Suppressor macrophage treated with lipopolysaccharide for 1 hour (primary cell): ENCODE measurements at places on chromosomes 7 and 10.

DNA sequence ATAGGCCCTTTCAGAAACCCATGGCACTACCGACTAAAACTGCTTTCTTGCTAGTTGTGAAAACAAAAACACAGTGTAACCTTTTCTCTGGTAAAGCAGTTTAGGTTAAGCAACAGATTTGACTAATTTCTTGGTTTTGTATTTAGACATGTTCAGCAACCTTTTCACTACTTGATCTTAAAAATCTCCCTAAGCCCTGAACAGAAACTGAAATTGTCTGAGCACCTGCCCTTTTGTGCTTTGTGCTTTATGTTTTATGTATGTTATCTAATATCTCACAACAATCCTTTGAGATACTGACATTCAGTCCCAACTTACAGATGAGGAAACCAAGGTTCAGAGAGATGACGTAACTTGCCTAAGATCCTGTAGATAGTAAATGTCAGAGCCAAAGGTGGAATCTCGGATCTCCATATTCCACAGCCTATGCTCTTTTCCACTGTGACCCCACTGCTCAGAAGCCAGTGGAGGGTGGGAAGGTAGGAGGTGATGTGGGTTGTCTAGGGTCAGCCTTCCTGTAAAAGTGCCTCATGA, 146.6 kb downstream of the LCOR start:
- no peak for DNase-seq

GRCh38 chr7:147894271-147894670, 696.3 kb upstream of the C7orf33 start:
- DNase-seq = no peak

DNA sequence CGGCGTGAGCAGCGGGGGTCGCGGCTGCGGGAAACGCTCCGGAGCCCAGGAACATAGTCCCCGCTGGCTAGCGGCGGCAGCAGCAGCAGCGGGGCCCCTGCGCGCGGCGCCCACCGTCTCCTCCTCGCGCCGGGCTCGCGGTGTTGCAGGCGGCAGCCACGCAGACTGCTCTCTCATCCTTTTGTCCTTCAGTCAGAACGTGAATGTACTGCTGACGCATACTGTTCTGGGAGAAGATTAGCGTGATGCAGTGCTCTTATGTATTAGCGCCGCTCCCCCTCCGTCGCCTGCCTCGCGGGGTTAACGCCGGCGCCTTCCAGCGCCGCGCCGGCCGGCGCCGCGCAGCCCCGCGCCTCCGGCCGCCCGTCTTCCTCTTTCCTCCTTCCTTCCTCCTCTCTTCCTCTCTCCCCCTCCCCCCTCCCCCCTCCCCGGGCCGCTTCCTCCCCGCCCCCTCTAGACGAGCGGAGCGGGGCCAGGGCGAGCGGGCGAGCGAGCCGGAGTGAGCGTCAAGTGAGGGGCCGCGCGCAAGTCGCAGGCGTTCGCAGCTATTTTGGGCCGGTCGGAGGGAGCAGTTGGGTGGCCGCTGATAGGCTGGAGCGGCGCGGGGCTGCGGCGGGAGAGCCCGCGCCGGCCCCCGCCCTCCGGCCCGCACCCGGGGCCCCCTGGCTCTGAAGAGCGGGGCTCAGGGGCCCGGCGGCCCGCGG, 816 bp upstream of the LRRC4 start:
- DNase-seq = peak; percentile 82

- no peak for DNase-seq
Measured at GRCh38 chr10:58412502-58412961, 27.3 kb downstream of the TFAM start.

DNA sequence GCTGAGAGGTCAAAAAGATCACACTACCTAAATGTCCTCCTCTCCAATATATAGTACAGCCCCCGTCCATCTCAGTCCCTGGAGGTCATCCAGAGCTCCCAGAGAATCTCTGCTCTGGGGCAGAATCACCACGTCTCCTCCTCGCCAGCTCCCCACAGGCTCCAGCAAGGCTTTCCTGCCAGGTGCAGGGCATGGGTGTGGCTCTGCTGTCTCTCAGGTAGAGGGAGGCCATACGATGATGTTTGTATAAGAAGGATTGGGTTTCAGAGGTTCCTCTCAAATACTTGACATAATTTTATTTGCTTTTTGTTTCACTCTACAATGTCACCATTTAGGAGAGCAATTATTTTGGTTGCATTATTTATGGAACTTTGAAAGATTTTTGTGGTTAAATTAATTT, 98.3 kb upstream of the PRSS58 start:
- DNase-seq = no peak

DNA sequence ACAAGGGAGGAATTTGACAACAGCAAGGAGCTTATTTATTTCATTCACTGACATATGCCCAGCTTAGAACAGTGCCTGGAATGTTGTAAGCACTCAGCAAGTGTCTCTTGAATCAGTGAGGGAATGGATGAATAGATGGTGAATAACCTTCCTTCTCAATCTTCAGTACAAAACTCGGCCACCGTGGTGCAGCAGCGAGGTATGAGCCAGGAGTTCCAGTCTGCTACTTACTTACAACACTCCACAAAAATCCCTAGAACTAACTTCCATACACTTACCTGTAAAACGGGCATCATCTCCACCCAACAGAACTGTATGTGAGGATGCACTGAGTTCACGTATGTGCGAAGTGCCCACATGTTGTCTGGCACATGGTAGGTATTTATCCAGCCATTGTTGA, 237.4 kb downstream of the WDR11 start:
- no peak for DNase-seq

GRCh38 chr10:60384011-60384410, 5.7 kb downstream of the ANK3 start:
- no peak for DNase-seq

DNA sequence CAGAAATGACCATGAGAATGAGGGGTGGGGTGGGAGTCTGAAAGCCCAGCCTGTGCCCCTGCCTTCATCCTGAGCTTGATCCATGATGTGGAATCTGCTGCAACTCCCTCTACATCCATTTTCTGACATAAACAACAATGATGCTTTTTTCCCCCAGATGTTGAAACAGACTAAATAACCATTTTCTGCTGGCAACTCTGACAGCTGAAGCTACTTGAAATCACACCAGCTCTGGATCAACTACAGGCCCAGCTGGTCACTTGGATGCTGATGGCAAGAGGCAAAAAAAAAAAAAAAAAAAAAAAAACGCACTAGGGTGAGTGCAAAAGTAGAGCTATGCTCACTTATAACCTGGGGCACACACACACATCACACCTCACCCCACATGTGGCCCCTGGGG, 74.2 kb downstream of the FAM107B start:
- no peak for DNase-seq

DNA sequence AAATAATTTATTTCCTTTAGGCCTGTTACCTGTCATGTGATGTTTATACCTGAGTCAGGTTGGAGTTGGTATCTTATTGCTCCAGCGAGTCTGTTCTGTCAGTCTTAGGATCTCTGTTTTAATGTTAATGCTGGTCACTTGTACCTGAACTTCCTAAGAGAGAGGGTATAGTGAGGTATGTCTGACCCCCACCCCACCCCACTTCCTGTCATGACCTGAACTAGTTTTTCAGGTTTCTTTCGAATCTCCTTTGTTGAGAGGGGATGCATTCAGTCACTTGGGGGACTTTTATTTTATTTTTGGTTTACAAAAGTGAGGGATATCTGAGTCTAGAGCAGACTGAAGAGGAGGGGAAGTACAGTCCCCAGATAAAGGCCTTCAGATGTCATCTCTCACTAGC, 769.0 kb upstream of the COBL start:
- DNase-seq = no peak

DNA sequence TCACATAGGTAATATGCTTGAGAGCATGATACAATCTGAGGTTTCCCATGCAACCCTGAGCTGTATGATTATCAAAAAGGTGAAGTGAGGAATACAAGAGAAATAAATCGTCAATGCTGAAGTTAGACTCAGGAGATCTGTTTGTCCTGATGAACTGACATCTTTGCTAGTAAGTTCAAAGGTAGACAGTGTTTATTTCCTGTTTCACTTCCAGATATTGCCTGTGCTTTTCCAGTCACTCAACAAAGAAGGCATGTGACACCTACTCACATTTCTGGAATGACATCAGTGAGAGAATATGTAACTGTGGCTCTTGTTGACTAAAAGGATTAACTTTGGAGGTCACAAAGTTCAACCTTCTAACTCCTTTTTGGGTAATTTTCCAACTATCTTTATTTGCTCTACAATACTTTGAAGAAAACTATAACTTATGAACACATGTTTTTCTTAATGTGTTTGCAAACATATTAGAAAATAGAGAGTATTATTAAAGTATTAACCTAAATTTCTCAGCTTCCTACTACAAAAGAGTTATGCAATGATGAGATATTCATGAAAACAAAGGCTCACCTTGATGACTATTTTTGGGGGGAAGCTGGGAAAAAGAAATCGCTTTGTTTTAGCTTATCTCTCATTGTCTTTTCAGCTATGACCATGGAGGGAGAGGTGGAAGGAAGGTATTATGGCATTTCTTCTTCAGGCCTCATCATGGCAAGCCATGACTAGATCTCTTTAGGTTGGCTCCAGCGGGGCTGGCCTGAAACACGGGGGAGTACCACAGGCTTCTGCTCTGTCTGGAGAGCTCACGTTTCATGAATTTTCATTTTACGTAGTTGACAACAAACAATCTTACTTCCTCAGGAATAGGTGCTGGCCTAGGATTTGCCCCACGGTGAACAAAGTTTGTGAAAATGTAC, 214.7 kb upstream of the SLC26A5 start:
- peak; percentile 32 for DNase-seq

DNA sequence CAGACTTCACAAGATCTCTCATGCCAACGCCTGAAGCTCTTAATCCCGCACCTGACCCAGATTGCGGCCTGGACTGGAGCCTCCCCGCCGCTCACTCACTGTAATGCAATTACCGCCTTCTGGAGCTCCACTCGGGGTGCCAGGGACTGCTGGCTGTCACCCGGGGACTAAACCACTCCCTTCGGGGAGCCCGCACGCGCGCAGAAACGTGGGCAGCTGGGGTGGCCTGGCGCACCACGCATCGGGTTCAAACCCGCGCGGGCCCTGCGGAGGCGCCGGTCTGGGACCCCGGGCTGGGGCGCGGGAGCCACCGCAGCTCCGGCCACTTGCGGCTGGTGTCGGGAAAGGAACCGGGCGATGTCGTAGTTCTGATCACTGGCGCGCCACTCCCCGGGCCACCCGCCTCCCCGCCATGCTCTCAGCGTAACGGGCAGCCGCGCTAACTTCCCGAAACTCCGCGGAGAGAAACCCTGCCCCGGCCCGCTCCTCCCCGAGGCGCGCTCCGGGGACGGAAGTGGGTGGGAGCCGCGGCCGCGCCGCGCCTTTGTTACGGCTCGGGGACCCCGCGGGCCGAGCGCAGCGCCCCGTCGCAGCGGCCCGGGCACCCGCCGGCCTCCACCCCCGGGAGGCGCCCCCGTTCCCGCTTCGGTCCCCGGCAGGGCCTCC, 100.3 kb upstream of the SVIL start:
- DNase-seq = peak; percentile 92

GRCh38 chr7:48097521-48098231, 8.6 kb downstream of the UPP1 start:
- no peak for DNase-seq

- DNase-seq = no peak
Measured at GRCh38 chr7:123647106-123647730, 8.4 kb upstream of the LMOD2 start.

DNA sequence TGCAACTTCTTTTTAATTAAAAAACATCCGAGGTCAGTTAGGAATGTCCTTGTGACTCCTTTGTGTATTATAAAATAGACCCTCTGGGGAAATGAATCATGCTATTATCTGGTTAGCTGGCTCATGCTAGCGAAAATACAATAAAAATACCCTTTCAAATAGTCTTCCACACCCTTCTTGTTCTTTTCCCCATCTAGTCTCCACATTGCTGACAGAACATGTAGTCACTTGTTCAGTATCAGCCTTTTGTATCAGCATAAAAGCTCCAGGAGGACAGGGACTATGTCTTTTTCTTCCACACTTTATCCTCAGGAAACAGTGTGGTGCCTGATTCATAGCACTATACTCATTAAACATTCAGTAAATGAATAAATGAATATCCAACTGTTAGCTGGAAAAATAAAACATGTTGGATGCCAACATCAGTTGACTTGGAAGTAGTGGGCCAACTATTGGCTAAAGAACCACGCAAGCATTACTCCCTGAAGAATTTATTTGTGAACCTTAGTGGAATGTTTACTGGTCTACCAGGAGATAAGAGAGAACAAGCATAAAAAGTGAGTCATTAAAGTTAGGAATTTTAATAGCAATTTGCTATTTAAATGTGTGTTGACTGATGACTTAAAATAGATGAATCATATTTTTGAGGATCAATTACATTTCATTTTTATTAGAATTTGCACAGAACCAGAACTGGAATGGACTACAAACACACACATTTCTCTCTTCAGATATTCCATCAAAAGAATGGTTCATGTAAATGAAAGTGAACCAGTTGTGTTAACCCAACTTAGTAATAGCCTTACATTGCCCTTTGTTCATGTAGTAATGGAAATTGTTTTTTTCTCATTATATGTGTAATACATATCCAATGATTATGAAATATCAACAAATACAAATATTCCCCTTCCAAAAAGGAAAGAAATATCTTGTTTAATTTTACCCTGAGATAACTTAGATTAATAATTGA, 129.6 kb downstream of the DKK1 start:
- DNase-seq = no peak

GRCh38 chr7:36653008-36653662, 71.2 kb downstream of the AOAH start:
- DNase-seq = no peak

DNA sequence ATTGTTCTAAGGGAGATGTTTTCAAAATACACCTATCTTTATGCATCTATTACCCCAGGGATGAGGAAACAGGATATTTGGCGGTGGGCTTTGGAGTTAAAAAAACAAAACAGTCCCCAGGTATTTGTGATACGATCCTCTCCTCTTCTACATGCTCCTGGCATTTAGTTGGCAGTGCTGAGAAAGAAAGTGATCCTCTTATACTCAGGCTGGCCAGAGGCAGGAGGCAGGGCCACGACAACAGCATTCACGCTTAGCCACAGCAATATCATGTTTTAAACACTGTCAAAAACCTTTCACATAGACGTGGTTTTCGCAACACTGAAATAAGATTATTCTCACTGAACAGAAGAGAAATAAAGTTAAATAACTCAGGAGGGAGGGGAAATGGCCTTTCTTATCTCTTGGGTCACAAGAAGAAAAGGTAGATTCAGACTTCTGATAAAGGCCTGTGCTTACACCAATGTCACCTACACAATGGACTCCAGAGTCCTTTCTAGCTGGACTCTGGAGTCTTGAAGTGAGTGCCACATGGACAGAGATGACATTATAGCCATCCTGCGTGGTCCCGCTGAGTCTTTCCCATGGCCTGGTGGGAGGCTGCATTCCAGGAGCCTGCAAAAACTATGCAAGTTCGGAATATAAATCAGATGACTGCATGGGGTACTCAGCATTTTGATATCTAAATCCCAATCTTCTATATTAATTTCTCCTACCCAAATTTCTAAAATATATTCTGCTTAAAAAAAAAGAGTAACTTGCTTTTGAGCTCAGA, 88.7 kb downstream of the PIP4K2A start:
- DNase-seq = no peak
